GM20000 (cell line): ENCODE measurements at places on chromosomes 7 and 10.

GRCh38 chr7:41475801-41476459, 227.0 kb downstream of the INHBA start:
- no peak for DNase-seq

GRCh38 chr10:114350751-114351150, 53.6 kb downstream of the AFAP1L2 start:
- no peak for DNase-seq

- DNase-seq = no peak
Observed at GRCh38 chr7:155053002-155053401, 17.1 kb upstream of the HTR5A start.

DNA sequence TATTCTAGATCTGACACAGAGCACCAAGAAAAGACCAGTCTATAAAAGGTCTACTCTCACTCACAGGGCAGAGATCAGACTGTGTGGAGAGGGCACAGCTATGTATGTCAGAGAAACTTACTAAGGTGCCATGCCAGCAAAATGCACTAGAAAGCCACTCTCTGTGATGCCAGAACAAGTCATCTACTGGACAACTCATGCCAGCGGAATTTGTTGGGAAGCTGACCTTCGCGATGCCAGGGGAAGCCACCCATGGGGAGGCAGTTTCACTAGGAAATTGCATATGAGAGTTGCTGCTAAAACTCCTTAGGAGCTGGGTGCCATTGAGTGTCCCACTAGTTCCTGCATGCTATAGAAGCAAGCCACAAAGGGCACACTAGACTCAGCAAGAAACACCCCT, 58.5 kb downstream of the MICU1 start:
- no peak for DNase-seq
